ENCODE measurements at places on chromosomes 4 and X.

- no peak for DNase-seq
Measured at GRCh38 chrX:38837389-38837788, 36.1 kb downstream of the MID1IP1 start.

- DNase-seq: no peak
Measured at GRCh38 chr4:26319949-26320537, 771 bp upstream of the RBPJ start.

GRCh38 chr4:176874721-176875445, 82.2 kb upstream of the VEGFC start:
- no peak for DNase-seq

- no peak for DNase-seq
Measured at GRCh38 chrX:22968494-22968893, 31.3 kb upstream of the DDX53 start.

- no peak for DNase-seq
Measured at GRCh38 chr4:27568236-27568951, 707.8 kb downstream of the STIM2 start.

DNA sequence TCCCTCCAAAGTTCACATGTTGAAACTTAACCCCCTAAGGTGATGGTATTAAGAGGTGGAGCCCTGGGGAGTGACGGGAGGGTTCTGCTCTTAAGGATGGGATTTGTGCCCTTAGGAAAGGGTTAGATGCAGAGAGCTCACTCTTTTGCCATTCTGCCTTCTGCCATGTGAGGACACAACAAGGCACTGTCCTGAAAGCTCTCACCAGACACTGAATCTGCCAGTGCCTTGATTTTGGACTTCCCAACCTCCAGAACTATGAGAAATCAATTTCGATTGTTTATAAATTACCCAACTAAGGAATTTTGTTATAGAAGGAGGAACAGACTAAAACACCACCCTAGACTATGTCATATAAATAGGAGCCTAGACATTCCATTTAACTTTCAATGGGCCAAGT, 11.7 kb downstream of the LRP2BP start:
- no peak for DNase-seq

GRCh38 chrX:13493659-13494058, 75.7 kb upstream of the EGFL6 start:
- no peak for DNase-seq

DNA sequence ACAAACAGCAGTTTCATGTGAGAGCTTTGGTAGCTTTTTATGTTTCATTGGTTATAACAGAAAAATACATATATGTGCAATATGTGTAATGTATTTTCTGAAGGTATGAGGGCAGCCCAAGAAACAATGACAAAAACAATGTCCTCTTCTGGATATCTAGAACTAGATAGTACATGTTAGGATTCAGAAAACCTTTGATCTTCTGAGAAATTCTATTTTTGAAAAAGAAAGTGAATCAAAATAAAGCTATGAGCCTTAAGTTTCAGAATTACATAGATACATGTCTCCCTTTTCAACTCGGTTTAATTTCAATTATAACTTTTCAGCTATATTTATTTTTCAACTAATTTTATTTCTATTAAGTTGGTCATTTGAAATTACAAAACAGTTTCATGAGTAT, 131.9 kb downstream of the REELD1 start:
- no peak for DNase-seq

GRCh38 chr4:174216799-174217272, 66.6 kb downstream of the FBXO8 start:
- DNase-seq: no peak

GRCh38 chrX:153999359-154000037, 20.2 kb downstream of the IRAK1 start:
- no peak for DNase-seq

DNA sequence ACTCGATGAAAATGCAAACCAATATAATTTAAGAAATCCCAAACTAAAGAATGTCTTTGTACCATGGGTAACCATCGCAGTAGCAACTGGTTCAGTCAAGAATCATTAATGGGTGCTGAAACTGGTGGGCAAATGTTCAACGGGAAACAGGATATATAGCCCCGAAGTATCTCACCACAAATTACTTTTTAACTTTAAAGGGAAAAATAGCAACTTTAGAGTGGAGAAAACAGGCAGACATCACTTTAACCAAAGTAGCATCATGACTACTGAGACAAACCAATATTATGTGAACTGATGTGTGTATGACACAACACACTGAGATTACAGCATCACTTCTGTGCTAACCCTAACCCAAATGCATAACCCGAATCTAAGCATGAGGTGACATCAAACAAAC, 33.8 kb upstream of the SLAIN2 start:
- DNase-seq: no peak

DNA sequence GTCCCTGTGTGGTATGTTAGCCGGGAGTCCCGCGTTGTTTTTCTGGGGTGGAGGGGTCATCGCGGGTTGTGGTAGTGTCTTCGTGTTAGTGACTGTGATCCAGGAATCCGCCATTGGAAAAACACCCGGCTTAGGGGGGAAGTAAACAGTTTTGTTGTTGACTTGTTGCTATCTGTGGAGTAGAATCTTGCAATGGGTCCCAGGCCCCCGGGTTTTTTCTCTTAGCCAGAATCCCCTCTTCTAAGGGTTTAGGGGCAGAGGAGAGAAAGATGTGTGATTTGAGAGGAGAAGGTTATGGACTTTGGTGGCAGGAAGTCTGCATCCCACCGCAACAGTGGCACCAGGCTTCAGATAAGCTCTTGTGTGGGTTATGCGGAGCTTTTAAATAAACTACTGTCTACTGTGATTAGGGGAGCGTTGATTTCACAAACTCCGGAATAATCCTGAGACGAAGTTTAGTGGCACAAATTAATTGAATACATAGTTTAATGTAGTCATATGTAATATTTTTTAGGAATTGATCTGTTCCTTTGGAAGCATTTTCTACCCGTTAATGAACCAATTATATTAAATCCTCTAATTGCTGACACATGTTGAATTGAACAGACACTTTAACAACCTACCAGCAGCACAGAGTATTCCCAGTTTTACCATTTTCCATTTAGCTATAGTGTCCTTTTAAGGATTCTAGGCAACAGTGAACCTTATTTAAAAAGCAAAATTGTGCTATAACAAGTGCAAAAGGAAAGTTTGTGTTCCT, 1.4 kb downstream of the DDX3X start:
- no peak for DNase-seq

- DNase-seq: peak; percentile 36
Measured at GRCh38 chr4:26217961-26218676, 102.7 kb upstream of the RBPJ start.

DNA sequence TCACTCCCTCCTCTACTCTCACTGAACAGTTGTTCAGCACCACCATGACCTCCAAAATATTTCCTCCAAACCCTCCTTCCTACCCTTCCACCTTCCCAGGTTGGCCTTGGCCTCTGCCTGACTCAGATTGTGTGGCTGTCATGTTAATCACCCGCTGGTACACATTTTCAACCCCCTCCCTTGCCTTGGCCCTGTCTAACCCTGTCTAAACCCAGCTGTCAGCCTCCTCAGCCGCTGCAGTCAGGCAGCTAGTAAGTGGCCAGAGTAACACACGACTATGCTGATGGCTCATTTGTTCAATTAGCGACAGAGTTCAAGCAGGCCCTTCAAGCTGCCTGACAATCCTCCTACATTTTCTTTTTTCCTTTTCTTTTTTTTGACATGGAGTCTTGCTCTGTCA, 18.0 kb downstream of the ING2 start:
- DNase-seq: no peak

- DNase-seq: no peak
Measured at GRCh38 chrX:19879181-19879580, 8.2 kb downstream of the SH3KBP1 start.

All from GM06990 (cell line).